HAP-1 (cell line): ENCODE measurements at places on chromosomes 12 and 14.

GRCh38 chr12:116583129-116583694, 24.0 kb downstream of the MAP1LC3B2 start:
- DNase-seq: no peak

GRCh38 chr12:91133871-91134270, 22.6 kb upstream of the LUM start:
- DNase-seq: no peak

GRCh38 chr12:32502693-32503502, 103.5 kb downstream of the FGD4 start:
- peak; percentile 48 for DNase-seq

DNA sequence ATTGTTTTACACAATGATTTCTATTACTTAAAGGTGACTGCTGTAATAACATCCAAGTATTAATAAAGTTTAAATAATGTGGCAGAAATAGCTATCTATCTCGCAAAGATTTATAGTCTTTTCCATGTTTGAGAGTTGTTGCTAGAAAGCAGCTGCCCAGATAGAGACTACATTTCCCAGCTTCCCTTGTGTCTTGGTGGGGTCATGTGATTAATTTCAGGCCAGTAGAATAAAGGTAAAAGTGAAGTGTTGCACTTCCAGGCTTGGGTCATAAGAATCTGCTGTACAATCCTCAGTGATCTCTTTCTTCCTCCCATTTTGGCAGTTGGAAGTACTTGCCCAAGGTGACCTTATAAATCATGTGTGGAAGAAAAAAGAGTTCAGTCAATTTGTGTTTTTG, 449.7 kb upstream of the USP15 start:
- DNase-seq: no peak

DNA sequence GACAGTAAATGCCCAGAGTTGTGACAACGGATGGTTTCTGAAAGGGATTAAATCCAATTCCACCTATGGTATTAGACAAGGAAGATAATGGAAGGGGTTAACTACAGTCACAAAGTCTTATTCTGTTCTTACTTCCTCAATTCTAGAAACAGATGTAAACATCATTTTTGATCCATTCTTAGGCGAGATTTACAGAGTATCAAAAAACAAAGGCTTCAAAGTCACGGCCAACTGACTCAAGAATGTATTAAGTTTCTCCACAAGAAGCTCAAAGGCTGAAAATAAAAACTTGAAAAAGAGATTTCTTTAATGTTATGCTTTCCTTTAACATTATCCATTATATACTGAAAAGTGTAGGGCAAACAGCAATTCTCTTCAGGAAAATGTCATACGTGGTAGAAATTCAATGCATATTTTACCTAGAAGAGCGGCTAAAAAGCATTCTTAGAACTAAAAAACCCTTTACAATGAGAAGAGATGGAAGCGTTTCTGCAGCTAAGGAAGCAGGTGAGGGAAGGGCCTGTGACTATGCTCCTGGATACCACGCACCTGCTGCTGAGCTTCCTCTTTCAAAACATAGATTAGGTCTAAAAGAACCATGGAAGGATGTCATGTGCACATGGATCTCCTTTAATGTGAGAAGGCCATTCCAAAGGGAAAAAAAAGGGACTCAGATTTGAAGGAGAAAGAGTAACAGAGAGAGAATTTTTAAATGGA, 185.8 kb downstream of the STXBP6 start:
- no peak for DNase-seq

GRCh38 chr14:105165134-105165704, 3.4 kb downstream of the JAG2 start:
- DNase-seq: no peak

DNA sequence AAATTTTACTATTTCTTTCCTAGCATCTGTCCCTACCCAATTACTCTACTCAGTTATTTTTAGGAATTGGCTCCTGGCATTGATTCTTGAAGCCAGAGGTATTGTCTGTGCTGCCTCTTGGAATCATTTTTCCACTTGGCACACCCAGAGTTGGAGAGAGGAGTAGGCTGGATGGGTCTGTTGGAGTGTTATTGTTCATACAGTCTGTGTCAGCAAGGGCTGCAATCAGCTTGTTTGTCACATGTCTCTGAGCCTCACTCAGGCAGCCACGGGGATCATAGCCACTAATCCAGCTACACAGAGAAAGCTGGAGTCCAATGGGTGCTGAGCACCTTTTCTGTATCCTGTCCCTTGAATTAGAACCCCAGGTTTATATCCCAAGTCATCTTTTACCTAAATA, 176.0 kb upstream of the DYRK2 start:
- DNase-seq: no peak

DNA sequence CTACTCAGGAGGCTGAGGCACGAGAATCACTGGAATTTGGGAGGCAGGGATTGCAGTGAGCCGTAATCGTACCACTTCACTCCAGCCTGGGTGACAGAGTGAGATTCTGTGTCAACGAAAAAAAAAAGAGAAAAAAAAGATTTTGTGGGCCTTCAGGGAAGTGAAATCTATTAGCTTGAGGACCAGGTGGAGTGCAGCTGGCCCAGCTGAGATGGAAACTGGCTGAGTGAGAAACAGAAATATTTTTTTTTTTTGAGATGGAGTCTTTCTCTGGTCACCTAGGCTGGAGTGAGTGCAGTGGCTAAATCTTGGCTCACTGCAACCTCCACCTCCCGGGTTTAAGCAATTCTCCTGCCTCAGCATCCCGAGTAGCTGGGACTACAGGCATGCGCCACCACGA, 2.3 kb upstream of the CLEC4C start:
- no peak for DNase-seq

DNA sequence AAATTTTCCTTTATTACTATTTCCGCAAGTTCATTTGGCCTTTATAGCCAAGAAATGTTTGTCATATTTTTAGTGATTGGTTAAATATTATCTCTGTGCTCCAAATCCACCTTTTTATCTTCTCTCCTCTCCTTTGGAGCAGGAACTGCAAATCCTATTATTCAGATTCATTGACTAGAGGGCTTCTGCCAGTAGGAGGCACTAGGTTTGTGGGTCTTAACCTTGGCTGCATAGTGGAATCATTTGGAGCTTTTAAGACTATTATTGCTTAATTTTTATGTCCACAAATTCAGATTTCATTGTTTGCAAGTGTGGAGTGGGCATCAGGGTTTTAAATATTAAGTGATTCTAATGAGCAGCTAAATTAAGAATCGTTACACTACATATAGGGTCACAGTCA, 75.3 kb upstream of the SYT10 start:
- DNase-seq: no peak

DNA sequence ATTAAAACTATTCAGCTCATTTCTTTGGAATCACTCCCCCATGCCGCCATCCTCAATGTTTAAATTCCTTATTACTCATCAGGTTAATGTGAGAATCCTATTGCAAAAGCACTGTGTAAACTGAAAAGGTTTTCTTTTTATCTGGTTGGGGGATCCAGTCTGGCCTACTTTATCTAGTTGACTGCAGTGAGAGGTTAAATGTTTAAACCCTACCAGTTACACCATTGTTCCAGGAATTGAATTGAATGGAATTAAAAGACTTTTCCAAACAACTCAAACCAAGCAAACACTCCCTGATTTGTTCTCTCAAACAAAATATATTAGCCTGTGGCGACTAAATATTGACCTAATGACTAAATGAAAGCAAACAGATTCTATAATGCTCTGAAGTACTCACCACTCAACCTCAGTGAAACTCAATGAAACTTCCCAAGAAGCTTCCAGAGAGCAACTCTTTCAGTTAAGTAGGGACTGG, 100.5 kb downstream of the VEZT start:
- no peak for DNase-seq

GRCh38 chr14:69715725-69716477, 51.0 kb upstream of the SRSF5 start:
- no peak for DNase-seq

GRCh38 chr12:93476555-93476954, 9.2 kb downstream of the MRPL42 start:
- DNase-seq: no peak

DNA sequence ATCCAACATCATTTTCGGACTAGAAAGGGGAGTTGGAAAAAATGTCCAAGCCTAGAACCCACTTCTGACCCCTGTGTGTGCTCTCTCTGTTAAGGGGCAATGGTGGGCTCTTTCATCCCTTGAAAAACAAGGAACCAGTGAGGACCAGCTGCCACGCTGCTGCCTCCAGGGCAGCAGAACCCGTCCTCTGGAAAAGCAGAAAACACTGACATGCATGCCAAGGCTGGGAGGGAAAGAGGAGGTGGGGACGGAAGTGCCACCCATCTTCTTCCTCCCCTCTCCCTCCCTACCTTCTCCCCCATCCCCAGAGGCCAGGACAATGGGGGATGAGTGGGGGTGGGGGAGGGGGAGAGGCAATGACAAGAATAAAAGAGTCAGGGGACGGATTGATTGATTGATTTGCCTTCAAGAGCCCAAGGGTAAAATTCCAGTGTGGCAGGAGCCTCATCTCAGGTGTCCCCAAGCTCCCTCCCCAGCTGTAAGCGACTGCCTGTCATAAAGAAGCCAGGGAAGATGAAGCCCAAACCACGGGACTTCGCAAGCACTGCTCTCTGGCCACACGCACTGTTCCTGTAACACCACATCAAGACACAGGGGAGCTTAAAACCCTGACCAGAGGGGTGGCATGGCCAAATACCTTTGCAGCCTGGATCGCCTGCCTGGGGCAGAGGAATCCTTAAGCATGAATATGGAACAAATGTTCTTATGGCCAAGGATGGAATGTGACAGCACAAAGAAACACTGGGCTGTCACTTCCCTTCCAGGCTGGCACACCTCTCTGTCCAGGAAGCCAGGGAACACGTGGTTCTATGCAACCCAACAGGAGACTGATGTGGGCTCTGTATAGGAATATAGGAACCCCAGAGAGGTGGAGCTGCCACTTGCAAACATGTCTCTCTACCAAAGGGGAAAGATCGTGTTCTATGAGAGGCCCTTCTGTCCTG, 38.9 kb upstream of the BDKRB2 start:
- no peak for DNase-seq

DNA sequence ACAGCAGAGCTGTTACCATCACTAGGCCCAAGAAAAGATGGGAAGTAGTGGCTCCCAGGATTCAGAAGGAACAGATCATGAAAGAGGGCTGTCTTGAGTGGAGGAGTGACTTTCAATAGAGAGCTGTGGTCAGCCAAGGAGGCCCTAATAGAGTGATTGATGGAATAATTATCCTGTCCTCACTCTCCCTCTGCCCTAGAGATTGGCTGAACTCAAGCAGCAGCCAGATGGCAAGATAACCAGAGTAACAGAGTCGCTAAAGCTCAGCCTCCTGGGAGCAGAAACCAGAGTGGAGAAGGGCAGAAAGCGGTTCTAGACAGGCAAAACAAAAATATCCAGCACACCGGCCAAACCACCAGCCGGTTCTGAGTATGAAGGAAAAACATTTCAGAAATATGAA, 23.1 kb downstream of the GMFB start:
- DNase-seq: no peak

GRCh38 chr12:74185360-74185759, 352.3 kb upstream of the ATXN7L3B start:
- DNase-seq: no peak

DNA sequence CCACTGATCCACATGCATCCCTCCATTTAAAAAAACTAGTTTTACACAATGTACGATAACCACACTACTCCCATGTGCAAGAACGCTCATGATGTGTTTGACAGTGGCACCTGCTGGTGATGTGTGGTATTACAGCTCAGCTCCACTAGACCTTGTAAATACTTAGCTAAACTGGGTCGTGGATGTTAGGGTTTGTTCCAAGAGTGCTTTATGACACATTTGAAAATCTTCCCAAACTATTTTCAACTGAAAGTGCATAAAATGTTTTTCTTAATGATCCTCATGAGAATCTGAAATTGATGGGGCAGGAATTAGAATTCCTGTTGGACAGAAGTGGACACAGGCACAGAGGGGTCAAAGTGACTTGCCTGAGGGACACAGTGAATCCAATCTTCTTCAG, 99.2 kb downstream of the SCARB1 start:
- DNase-seq: no peak

DNA sequence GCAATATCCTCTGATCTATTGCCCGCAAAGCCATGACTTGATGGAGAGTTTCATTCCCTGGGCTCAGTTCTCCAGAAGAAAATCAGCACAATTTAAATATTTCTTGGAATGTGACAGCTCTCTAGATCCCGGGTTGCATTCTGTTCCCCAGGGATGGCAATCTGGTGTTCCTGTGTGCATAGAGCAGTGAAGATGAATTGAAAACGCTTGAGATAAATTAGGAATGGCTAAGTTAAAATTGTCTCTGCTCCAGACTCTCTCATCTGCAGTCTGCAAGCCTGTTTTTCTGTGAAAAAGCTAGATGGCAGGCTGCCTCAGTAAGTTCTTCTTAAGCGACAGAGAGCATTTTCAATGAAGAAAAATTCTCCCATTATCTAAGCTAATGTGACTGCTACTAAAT, 582.5 kb upstream of the MGAT4C start:
- DNase-seq: no peak

DNA sequence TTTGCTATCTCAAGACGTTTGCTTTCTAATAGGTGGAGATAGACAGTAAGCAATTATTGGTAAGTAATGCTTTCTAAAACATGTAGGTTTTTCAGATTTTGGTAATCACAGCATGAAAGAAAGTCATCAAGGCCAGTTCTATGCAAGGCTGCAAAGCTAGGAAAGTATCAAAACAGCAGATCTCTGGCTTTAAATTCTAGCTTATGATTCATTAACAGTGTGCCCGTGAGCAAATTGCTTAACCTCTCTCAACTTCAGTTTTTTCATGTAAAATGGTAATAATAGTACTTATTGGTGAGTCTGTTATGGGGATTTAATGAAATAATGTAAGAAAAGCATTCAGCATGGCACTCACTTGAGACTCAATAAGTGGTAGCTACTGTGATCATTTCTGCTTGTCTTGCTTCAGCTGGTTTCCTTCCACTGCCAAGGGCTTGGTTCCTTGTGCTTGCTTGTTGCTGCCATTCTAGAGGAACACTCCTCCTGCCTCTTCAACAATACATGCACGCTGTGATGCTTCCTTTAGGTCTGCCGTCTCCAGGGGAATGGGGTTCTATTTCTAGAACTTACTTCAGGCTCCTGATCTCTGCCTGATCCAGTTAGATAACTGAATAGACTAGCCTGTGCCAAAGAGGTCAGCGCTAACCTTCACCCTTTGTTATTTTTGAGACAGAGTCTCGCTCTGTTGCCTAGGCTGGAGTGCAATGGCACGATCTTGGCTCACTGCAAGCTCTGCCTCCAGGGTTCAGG, 88.4 kb downstream of the CAND1 start:
- DNase-seq: no peak

- DNase-seq: no peak
Observed at GRCh38 chr14:94001016-94001415, 3.9 kb downstream of the CCDC197 start.

DNA sequence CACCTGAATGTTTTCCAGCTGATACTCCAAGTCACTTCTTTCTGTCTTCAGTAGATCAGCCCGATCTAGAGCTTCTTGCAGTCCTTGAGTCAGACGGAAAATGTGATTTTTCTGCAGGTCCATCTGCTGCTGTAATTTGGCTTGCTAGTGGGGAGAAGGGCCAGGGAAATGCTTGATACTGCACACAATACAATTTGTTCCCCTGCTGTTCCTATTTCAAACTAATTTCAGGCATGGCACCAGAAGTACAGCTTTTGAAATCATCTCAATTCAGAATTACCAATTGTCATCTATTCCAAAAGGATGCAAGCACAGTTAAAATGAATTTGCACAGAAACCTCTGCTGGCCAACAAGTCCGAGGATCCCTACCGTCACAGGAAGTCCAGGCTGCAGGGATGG, 53.4 kb downstream of the PRKAB1 start:
- DNase-seq: no peak

- DNase-seq: no peak
Observed at GRCh38 chr12:56031987-56032386, 9.7 kb upstream of the RPS26 start.

GRCh38 chr14:93855737-93856136, 67.5 kb upstream of the PRIMA1 start:
- no peak for DNase-seq
